Activated CD4-positive, alpha-beta T cell treated with anti-CD3 and anti-CD28 coated beads, Interleukin-2, amount 10 ng/mL, durations not matched to agents 24 days and 14 days (primary cell): ENCODE measurements at places on chromosomes 13 and 19. TPM values are rescaled to one million over a fixed set of nuclear protein-coding genes. Genes with fewer than 3 reads are reported as not detected.

- no peak overlapping the region for H3K27ac ChIP-seq
- H3K36me3 ChIP-seq = peaks cover 59% of the 10 kb centered on the region
- H3K4me1 ChIP-seq = peaks cover 35% of the 10 kb centered on the region
- H3K27me3 ChIP-seq = no peaks in the 10 kb centered on the region
Observed at GRCh38 chr19:17757125-17757524, 5.8 kb downstream of the FCHO1 start.

DNA sequence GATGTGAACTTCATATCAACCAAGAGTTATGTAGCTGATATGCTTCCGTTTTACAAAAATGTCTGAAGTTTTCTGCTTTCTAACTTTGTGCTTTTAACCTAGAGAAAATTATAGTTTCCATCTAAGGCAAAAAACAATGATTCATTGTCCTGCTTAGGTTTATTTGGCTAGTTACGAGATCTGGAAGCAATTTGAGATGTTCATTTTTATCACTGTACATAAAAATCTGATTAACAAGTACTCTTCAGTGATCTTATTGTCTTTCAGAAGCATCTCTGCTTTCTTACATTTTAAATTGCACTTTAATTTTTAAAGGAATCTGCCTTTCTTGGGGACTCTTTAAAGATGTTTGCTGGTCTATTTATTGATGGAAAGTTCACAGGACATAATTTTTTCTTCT, 188.1 kb downstream of the RFC3 start:
- no peak overlapping the region for H3K27ac ChIP-seq
- no peaks in the 10 kb centered on the region for H3K4me1 ChIP-seq
- H3K27me3 ChIP-seq = no peaks in the 10 kb centered on the region
- H3K36me3 ChIP-seq = no peaks in the 10 kb centered on the region
- DNase-seq = no peak

The LYPD3 gene
- 3.6 and 4.1 TPM in 2 replicates for total RNA-seq

GRCh38 chr19:47168065-47168464, 37.4 kb downstream of the SAE1 start:
- DNase-seq = no peak
- H3K27me3 ChIP-seq = no peaks in the 10 kb centered on the region
- no peak overlapping the region for H3K4me3 ChIP-seq
- no peak overlapping the region for H3K27ac ChIP-seq
- H3K36me3 ChIP-seq = peaks cover 44% of the 10 kb centered on the region

The ABHD13 gene
- total RNA-seq = 7.6 and 8.0 TPM in 2 replicates

The INSL3 gene
- total RNA-seq = 5.9 and 8.7 TPM in 2 replicates

GRCh38 chr19:49413348-49413747, 9.9 kb downstream of the PTH2 start:
- no peak overlapping the region for H3K27ac ChIP-seq
- H3K27me3 ChIP-seq = peaks cover 15% of the 10 kb centered on the region
- H3K36me3 ChIP-seq = no peaks in the 10 kb centered on the region
- H3K4me1 ChIP-seq = peaks cover 33% of the 10 kb centered on the region

DNA sequence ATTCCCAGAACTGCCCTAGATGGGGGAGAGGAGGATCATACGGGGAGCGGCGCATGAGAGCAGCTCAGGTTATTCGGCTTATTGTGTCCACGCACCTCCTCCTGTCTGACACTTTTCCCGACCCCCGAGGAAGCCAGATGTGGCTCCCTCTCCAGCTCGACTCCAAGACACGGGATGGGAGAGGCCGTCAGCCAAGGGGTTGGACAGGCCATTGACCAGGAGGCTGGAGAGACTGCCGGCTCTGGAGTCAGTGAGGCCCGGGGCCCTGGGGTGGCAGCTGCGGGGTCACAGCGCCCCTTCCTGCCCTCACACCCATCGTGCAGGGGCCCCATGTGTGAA, 2.9 kb downstream of the DMKN start:
- H3K27me3 ChIP-seq = peaks cover 57% of the 10 kb centered on the region
- no peaks in the 10 kb centered on the region for H3K36me3 ChIP-seq

DNA sequence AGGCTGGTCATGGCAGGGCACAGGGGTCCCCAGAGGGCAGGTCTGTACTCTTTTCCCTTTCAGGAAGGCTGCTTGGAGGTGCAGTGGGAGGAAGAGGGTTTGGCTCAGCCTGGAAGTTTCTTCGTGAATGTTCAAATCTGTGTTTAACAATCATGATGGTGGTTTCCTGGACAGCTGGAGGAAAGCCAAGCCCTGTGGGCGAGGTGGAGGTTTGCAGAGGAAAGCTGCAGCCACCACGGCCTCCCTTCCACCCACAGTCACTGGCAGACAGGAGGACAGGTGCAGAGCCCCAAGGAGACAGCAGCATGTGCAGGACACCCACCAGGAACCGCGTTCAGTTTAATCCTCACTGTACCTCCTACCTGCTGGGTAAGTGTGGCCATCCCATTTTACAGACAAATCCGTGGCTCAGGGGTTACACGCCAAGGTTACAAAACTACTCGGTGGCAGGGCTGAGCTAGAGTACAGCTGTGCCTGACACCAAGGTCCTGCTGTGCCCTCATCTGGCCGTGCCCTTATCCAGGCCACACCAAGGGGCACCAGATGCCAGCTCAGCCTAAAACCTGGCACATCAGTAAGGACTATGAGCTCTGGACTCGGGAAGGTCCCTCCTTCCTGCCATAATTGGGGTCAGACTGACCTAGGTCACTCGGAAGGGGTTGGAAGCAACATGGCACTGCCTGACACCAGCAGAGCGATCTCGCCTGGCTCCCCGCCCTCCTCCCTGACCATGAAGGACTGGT, 34.1 kb downstream of the SUGP2 start:
- peak overlapping the region; percentile 29 for H3K27ac ChIP-seq
- peaks cover 13% of the 10 kb centered on the region for H3K4me1 ChIP-seq
- no peak for DNase-seq
- H3K27me3 ChIP-seq = no peaks in the 10 kb centered on the region
- no peak overlapping the region for H3K4me3 ChIP-seq

DNA sequence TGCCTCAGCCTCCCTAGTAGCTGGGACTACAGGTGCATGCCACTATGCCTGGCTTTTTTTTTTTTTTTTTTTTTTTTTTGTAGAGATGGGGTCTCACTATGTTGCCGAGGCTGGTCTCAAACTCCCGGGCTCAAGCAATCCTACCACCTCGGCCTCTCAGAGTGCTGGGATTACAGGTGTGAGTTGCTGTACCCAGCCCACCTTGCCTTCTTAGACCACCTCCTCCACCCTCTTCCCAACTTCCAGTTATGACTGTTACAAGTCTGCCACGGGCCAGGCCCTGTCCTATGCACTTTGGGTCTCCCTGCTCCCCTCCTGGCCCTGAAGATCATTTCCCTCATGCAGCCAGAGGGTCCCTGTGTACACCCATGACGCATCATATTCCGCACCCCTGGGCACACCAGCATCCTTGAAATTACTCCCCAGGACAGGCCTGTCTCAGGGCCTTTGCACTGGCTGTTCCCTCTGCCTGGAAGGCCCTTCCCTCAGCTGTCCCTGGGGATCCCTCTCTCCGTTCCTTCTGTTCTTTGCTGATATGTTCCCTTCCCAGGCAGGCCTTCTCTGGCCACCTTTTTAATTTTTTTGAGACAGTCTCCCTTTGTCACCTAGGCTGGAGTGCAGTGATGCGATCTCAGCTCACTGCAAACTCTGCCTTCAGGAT, 3.0 kb downstream of the LGALS4 start:
- peaks cover 2% of the 10 kb centered on the region for H3K36me3 ChIP-seq
- H3K27ac ChIP-seq = no peak overlapping the region
- H3K4me3 ChIP-seq = no peak overlapping the region
- no peak for DNase-seq
- peaks cover 5% of the 10 kb centered on the region for H3K4me1 ChIP-seq
- H3K27me3 ChIP-seq = no peaks in the 10 kb centered on the region

DNA sequence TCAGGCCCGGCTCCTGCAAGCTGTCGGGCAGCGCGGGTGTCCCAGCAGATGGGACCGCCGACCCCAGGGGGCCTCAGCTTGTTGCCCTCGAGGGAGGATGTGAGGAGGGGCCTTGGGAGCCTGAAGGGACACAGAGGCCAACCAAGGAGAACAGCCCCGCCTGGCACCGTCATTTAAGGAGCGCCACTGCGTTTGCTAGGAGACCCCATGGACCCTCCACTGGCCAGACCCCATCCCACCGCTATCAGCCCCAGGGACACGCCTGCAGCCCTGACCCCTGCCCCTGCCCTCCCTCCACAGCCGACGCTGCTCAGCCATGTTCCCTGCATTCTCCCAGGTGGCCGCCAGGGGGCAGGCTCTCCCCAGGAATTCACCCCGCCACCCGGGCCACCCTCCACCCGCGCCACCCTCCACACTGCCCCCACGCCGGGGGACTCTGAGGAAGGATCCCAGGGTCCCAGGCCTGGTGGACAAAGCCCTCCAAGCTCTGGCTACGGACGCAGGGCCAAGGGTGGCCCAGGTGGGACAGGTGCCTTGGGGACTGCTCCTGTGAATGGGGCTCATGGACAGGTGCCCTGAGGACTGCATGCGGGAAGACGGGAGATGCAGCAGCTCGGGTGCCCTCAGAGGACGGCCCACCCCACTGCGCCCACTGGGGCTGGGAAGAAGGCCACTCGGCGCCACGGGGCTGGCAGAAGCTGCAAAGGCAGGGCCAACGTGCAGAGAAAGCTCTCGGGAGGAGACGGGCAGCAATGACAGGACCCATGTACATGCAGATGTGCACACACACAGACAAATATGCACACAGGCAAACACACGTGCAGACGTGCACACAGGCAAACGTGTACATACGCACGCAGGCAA, 34.4 kb downstream of the PIP5K1C start:
- H3K4me1 ChIP-seq = no peaks in the 10 kb centered on the region
- no peaks in the 10 kb centered on the region for H3K27me3 ChIP-seq
- peaks cover 4% of the 10 kb centered on the region for H3K36me3 ChIP-seq

The REEP6 gene
- 1.1 and 1.7 TPM in 2 replicates for total RNA-seq

- no peaks in the 10 kb centered on the region for H3K27me3 ChIP-seq
- peaks cover 32% of the 10 kb centered on the region for H3K4me1 ChIP-seq
- DNase-seq = peak; percentile 99
- H3K36me3 ChIP-seq = peaks cover 21% of the 10 kb centered on the region
- H3K4me3 ChIP-seq = peak overlapping the region; percentile 85
- H3K27ac ChIP-seq = peak overlapping the region; percentile 97
Observed at GRCh38 chr19:18117692-18118378, 20.3 kb downstream of the MAST3 start.

DNA sequence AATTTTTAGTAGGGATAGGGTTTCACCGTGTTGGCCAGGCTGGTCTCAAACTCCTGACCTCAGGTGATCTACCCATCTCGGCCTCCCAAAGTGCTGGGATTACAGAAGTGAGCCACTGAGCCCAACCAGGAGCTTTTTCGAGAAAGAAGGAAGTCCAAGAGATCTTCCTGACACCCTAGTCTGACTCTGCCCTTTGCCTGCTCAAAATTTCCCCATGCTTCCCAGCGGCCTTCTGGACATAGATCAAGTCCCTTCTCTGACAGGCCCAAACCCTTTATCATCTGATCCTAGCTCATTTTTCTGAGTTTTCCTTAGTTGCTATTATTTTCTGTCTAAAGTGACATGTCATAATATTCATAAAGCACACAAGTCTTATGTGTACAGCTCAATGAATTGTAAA, 1.5 kb upstream of the BAX start:
- H3K4me3 ChIP-seq = no peak overlapping the region
- H3K27ac ChIP-seq = no peak overlapping the region
- no peaks in the 10 kb centered on the region for H3K27me3 ChIP-seq

- H3K27ac ChIP-seq = peak overlapping the region; percentile 39
- peak overlapping the region; percentile 37 for H3K4me3 ChIP-seq
- peaks cover 51% of the 10 kb centered on the region for H3K4me1 ChIP-seq
- no peak for DNase-seq
Observed at GRCh38 chr19:53876651-53877224, 5.3 kb upstream of the PRKCG start.
